ENCODE measurements at places on chromosomes 12 and 14. TPM values are rescaled to one million over a fixed set of nuclear protein-coding genes. Genes with fewer than 3 reads are reported as not detected.

VDR gene
- 3.2 TPM for total RNA-seq

DNA sequence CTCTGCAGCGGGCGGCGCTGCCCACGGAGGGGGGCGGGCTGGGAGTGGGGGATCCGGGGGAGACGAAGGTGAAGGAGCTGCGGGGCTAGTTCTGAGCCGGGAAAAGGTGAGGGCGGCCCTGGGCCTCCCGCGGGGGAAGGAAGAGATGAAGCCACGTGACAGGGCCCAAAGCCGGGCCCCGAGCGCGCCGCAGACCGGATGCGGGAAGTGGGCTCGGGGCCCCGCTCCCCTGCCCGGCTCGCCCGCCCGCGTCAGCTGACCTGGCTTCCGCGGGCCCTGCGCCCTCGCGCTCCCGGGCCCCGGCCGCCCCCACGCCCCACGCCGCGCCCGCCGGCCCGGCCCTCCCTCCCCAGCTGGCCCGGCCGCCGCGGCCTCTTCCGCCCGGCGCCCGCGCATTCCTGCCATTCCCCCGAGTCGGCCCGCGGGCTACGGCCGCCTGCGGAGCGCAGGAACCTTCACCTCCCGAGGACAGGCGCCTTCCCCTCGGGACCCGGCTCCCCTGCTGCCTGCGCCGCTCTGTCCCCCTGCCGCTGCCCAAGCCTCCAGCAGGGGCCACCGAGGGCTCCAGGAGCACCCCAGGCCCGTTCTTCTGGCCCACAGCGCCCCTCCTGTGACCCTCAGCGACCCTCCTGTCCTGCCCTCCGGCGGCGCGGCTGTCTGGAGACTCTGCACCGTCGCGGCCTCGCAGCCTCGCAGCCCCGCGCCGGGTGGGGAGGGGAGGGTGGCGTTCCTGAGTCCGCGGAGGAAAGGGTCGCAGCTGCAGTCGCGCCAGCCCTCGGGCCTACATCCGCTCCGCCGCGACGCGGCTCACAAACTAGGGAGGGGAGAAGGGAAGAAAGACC lies 20.4 kb downstream of the NINJ2 start:
- H3K27ac ChIP-seq: peak overlapping the region; percentile 96
- H3K36me3 ChIP-seq: no peaks in the 10 kb centered on the region
- H3K4me3 ChIP-seq: peak overlapping the region; percentile 42
- DNase-seq: peak; percentile 89

SLC39A5 gene
- total RNA-seq: 187 TPM

DNA sequence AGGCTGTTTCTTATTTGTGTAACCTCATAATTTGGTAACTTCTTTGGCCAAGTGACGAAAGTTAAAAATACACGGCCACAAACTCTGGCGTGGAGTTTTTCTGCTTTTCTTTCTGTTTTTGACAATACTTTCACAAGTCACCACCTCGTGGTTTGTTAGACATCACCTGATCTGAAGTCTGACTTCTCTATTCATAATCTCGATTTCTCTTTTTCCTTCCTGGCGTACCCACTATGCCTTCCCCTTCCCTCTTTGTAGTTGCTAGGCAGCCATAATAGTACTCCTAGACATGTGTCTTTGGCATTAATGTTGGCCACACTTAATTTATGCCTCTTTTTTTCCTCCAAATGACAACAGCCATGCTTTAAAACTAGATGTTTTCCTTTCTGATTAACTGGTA lies 97.6 kb downstream of the POLR3B start:
- no peak overlapping the region for H3K27ac ChIP-seq
- no peak for DNase-seq
- no peaks in the 10 kb centered on the region for H3K4me1 ChIP-seq
- no peaks in the 10 kb centered on the region for H3K36me3 ChIP-seq

OTOGL gene
- total RNA-seq: 0.44 TPM

SLC17A8 gene
- 0.40 TPM for total RNA-seq

DNA sequence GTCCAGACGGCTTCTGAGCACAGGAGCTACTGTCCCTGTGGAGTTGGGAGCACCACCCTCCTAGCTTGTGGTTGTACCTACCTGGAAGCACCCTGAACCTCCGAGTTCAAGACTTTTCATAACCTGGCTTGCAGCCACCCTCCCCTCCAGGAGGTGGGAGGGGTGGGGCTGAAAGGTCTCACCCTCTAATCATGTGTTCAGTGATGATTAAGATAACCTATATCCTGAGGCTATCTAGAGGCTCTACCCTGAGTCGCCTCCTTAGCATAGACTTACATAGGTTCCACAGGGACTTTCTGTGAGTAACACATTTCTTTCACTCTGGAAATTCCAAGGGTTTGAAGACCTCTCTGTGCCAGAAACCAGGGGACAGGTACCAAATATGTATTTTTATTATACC lies 146.5 kb downstream of the CFAP54 start:
- H3K4me1 ChIP-seq: no peaks in the 10 kb centered on the region
- H3K27me3 ChIP-seq: no peaks in the 10 kb centered on the region
- DNase-seq: no peak
- H3K27ac ChIP-seq: no peak overlapping the region
- no peaks in the 10 kb centered on the region for H3K36me3 ChIP-seq

GRCh38 chr12:1469070-1469469 lies 125.3 kb downstream of the FBXL14 start:
- H3K27me3 ChIP-seq: no peaks in the 10 kb centered on the region
- H3K36me3 ChIP-seq: no peaks in the 10 kb centered on the region
- no peak overlapping the region for H3K4me3 ChIP-seq
- peaks cover 24% of the 10 kb centered on the region for H3K4me1 ChIP-seq
- no peak for DNase-seq

DNA sequence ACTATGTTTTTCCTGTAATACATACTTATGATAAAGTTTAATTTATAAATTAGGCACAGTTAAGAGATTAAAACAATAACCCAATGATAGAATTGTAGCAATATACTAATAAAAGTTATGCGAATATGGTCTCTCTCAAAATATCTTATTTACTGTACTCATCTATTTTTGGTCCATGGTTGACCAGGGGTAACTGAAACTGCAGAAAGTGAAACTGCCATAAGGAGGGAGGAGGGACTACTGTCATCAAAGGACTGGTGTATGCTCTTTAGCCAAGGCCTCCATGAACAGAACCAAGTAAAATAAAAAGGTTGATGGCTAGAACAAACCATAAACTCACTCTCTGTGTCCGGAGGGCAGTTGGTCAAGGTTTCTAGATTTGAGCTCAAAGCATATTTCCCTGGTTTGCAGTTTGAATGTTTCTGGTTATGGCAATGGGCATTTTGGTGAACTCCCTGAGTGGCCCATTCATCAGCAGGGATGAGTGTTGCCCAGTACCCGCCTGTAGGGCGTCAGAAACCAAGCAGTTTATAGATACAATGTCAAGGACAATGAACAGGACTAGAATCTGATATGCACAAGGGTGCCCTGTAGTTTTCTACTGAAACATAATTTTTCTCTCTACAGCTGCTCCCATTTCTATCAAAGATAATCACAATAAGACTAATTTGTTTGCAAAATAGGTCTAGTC lies 19.8 kb downstream of the LEMD3 start:
- DNase-seq: no peak
- no peaks in the 10 kb centered on the region for H3K4me1 ChIP-seq
- H3K36me3 ChIP-seq: no peaks in the 10 kb centered on the region
- H3K27ac ChIP-seq: no peak overlapping the region

- H3K4me3 ChIP-seq: no peak overlapping the region
- DNase-seq: peak; percentile 21
Measured at GRCh38 chr12:32906399-32907165, 10.0 kb upstream of the PKP2 start.

- DNase-seq: no peak
- H3K27me3 ChIP-seq: no peaks in the 10 kb centered on the region
- no peak overlapping the region for H3K27ac ChIP-seq
- no peak overlapping the region for H3K4me3 ChIP-seq
Measured at GRCh38 chr12:42362647-42363260, 36.8 kb downstream of the PPHLN1 start.

DNA sequence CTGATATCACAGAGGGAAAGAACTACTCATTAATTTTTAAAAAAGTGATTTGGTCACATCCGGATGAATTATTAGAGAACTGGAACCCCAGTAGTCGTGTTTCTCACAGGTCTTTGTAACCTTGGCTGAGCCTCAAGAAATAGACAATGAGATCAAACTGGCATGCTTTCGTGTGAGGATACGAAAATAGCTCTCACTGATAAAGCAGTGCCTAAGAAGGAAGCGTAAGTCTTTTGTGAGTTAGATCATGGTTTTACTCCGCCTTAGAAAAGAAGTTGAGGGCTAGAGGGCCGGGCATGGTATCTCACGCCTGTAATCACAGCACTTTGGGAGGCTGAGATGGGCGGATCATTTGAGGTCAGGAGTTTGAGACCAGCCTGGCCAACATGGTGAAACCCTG lies 33.8 kb upstream of the GALNT16 start:
- no peak overlapping the region for H3K27ac ChIP-seq
- H3K36me3 ChIP-seq: no peaks in the 10 kb centered on the region
- no peak overlapping the region for H3K4me3 ChIP-seq
- DNase-seq: no peak
- no peaks in the 10 kb centered on the region for H3K4me1 ChIP-seq

- no peak for DNase-seq
- H3K4me1 ChIP-seq: peaks cover 34% of the 10 kb centered on the region
- no peak overlapping the region for H3K4me3 ChIP-seq
- H3K27me3 ChIP-seq: no peaks in the 10 kb centered on the region
Measured at GRCh38 chr14:55313480-55313879, 42.3 kb downstream of the FBXO34 start.

FBLN5 gene
- total RNA-seq: 157 TPM

DNA sequence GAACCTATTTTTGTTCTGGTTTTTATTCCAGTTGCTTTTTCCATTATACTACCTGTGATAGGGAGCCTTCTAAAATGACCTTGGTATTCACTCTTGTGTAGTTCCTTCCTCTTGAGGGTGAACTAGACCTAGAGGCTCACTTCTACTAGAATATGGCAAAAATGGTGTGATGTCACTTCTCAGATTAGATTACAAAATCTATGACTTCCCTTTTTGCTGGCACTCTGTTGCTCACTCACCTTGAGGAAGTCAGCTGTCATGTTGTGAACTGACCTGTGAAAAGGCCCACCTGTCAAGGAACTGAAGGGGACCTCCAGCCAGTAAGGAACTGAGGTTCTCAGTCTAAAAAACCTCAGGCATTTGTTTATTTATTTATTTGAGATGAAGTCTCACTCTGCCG lies 5.7 kb downstream of the MIPOL1 start:
- H3K36me3 ChIP-seq: no peaks in the 10 kb centered on the region
- no peaks in the 10 kb centered on the region for H3K27me3 ChIP-seq
- H3K27ac ChIP-seq: no peak overlapping the region
- DNase-seq: no peak

SPIC gene
- total RNA-seq: not detected

DNA sequence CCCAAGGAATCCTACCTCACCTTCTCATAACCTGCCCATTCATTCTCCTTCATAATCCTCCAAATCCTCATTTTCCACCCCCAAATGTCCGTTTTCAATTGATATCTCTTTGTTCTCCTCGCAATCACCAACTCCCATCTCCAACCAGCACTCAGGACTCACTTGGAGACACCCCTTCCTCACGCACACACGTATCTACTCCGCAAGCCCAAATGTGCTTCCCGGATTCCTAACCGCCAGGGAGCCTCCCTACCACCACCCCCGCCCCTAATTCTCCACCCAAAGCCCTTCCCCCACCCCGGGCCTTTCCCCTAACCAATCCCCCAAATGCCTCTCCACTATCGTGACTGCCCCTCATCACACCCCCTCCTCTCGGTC lies 304 bp downstream of the KCTD10 start:
- H3K4me3 ChIP-seq: peak overlapping the region; percentile 79
- peak overlapping the region; percentile 97 for H3K27ac ChIP-seq
- no peaks in the 10 kb centered on the region for H3K27me3 ChIP-seq
- peaks cover 4% of the 10 kb centered on the region for H3K4me1 ChIP-seq
- H3K36me3 ChIP-seq: no peaks in the 10 kb centered on the region
- DNase-seq: no peak

KITLG gene
- total RNA-seq: 30.4 TPM

DNA sequence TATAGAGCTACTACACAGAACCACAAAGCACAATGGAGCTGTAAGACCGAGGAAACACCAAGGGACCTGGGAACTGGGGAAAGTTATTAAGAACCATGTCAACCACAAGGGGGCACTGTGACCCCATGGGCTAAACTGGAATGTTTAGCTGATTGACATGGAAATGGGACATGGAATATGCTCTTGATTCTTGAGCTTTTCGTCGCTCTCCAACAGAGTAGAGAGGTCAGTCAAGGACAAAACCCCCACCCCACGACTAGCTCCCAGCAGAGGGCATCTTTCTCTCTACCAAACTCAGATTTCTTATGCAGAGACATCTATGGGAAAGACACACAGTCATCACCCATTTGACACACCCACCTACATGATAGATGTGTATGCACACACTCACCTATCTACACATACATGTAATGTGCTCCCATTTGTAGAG lies 10.1 kb downstream of the NDRG2 start:
- H3K27ac ChIP-seq: no peak overlapping the region
- H3K27me3 ChIP-seq: no peaks in the 10 kb centered on the region
- no peak overlapping the region for H3K4me3 ChIP-seq
- H3K36me3 ChIP-seq: no peaks in the 10 kb centered on the region
- H3K4me1 ChIP-seq: peaks cover 7% of the 10 kb centered on the region
- DNase-seq: peak; percentile 94

All from hepatocyte (in vitro differentiated cells).